ENCODE measurements at places on chromosomes 5 and 9.

- no peak for DNase-seq
These were observed 19.7 kb upstream of the ARHGEF28 start for GRCh38 chr5:73606206-73606753.

DNA sequence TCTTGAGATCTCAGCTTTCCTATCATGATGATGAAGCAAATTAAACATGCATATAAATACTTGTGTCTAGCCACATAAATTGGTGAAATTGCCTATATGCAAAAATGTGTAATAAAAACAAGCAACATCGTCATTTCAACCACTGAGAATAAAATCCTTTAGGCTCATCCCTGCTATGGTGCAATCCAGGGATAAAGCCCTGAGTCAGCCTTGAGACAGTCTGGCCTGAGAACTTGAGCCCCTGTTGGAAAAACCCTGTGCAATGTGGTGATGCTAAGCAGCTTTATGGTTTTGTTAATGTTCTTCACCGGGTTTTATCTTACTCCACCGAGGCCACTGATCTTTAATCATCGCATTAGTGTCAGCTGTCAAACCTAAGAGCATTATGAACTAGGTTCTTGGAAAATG is 170.5 kb downstream of the DCP2 start:
- DNase-seq = no peak

- DNase-seq = no peak
These were observed 152.2 kb upstream of the TRPM3 start for GRCh38 chr9:71273613-71274012.

- no peak for DNase-seq
These were observed 29.1 kb downstream of the JADE2 start for GRCh38 chr5:134554319-134555222.

DNA sequence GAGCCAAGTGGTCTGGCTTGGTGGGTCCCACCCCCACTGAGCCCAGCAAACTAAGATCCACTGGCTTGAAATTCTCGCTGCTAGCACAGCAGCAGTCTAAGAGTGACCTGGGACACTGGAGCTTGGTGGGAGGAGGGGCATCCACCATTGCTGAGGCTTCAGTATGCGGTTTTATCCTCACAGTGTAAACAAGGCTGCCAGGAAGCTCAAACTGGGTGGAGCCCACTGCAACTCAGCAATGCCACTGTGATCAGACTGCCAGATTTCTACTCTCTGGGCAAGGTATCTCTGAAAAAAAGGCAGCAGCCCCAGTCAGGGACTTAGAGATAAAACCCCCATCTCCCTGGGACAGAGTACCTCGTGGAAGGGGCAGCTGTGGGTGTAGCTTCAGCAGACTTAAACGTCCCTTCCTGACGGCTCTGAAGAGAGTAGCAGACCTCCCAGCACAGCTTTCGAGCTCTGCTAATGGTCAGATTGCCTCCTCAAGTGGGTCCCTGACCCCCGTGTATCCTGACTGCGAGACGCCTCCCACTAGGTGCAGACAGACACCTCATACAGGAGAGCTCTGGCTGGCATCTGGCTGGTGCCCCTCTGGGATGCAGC is 18.2 kb upstream of the STK32A start:
- peak; percentile 41 for DNase-seq

DNA sequence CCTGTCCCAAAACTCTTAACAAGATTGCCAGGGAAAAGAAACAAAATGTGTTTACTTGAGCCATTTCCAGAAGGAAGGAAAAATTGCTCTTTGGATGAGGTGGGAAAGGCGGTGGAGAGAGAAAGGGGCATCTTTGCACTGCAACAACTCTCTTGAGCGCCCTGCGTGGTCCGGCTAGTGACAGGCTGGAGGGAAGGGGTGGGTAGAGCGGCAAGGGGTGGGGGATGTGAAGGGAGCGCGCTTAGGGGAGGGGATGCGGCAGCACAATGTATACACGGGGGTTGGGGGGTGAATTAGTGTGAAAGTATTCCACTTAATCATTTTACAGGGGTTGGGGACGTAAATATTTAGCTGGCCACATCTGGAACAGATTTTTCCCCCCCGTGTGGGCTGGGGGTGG is 1.3 kb downstream of the FGF10 start:
- peak; percentile 33 for DNase-seq

DNA sequence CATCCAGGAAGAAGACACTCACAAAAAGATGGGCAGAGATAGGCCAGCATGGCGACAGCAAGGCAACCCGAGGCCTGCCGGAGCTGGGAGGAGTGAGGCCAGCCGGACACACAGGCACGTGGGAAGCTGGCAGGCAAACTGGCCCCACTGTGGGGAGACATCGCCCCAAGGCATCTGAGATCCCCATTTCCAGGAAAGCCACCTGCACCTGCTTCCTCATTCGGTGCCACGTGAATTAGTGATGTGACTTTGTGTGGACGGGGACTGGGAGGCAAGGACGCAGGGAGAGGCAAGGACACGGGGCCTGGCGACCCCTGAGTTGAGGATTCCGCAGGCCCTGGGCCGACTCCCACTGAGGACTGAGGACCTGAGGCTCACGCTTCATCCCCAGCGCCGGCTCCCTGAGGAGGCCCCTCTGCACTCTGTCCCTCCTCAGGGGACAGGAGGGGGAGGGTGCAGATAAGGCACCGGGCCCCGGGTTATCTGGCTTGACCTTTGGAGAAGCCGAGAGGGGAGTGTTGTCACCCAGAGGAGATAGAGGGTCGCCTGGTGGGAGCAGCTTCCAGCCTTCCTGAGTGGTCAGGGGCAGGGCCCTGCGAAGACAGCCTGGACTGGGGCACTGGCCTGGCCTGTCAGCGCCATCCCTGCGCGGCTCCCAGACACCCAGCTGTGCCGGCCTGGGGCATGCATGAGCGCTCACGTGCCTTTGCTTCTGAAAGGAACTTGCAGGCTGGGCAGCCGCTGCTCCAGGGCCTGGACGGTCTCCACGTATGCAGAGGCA is 39.7 kb downstream of the NDUFS6 start:
- DNase-seq = no peak

- no peak for DNase-seq
These were observed 441.2 kb upstream of the ZNF462 start for GRCh38 chr9:106421772-106422171.

All from femur (tissue), 1 donor.